CD4-positive, alpha-beta T cell treated with Interleukin-21 for 1 hour (primary cell): ENCODE measurements at places on chromosomes 2 and 18.

GRCh38 chr2:159146996-159147666 lies 139.4 kb downstream of the WDSUB1 start:
- DNase-seq = no peak

- no peak for DNase-seq
These were observed 1.8 kb downstream of the IL18RAP start for GRCh38 chr2:102424754-102425153.

DNA sequence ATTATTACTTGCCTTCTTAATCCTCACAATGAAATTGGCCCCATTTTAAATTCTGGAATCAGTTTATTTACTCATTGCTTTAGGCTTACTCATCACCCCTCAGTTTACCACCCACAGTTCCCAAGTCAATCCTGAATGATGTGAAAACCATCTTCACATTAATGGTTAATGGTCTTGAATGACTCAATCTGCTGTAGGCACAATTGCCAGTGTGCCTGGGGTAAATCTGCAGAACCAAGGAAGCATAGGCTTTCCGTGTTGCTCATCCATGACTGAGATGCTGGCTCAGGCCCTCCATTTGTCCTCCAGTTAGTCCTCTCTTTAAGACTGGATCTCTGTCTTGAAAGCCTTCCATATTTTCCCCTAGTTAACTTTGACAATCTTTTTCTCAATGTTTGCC lies 164.5 kb downstream of the PMAIP1 start:
- no peak for DNase-seq

- DNase-seq = no peak
These were observed 126.7 kb downstream of the OLA1 start for GRCh38 chr2:174121612-174122011.

DNA sequence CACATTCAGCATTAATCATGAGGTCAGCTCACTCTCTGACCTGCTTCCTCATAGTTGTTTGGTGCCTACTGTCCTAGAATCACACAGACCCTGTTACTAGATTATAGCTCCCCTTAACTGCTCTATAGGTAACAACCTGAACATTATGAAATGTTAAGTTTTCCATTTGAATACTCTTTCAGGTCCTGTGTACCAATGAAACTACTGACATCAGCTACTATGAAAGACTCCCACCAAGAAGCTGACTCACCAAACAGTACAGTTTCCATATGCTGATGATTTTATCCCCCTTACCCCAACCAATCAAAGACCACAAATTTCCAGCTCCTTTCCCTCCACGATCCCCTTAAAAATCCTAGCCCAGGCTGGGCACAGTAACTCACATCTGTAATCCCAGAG lies 56.3 kb downstream of the SRBD1 start:
- DNase-seq = no peak

GRCh38 chr2:60441800-60442199 lies 111.7 kb downstream of the BCL11A start:
- DNase-seq = no peak
